Glutamatergic neuron (in vitro differentiated cells): ENCODE measurements at places on chromosomes 1 and 21.

- no peaks in the 10 kb centered on the region for H3K4me1 ChIP-seq
- H3K4me3 ChIP-seq = no peak overlapping the region
- H3K27me3 ChIP-seq = peaks cover 2% of the 10 kb centered on the region
- no peak overlapping the region for H3K27ac ChIP-seq
Observed at GRCh38 chr1:154155251-154155650, 378 bp upstream of the NUP210L start.

DNA sequence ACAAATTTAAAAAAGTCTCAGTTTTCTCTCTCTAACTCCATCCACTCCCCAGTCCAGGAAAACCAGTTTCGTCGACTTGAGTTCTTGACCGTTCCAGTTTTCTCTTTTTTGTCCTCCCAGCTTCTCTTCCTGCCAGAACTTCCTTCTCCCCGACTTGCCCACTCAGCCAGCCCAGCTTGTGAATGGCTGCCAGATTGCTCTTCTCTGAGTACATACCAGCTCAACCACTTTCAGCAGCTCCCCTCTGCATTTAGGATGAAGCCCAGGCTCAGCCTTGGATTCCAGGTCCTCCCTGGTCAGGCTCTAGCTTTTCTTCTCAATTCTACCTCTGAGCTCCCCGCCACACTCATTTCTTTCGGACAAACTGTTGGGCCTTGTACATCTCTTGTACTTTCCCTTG lies 1.4 kb downstream of the DIO1 start:
- no peak overlapping the region for H3K4me3 ChIP-seq
- no peak for DNase-seq
- H3K27ac ChIP-seq = no peak overlapping the region
- H3K36me3 ChIP-seq = no peaks in the 10 kb centered on the region

GRCh38 chr1:56137521-56138505 lies 441.6 kb downstream of the PLPP3 start:
- no peaks in the 10 kb centered on the region for H3K36me3 ChIP-seq
- no peak for DNase-seq
- no peak overlapping the region for H3K4me3 ChIP-seq
- H3K27ac ChIP-seq = no peak overlapping the region

DNA sequence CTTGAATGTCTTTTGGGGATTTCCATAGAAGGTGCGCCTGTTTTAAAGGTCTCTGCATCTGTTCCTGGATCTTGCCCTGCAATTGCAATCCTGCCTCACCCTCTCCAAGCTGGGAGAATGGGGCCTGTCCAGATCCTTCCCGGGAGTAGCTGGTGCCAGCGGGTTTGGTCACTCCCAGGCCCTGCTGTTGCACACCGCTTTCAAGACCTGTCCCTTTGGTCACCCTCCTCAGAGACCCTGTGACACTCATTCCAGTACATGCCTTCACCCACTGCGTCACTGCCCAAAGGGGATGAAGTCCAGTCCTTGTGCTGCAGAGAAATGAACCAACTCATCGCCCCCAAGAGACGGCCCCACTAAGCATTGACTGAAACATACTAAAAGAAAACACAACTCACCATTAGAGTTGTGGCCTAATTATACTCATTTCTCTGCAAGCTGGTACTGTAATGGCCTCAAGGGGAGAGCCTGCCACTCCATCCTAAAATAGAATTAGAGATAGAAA lies 1.9 kb upstream of the IRF2BP2 start:
- peak; percentile 30 for DNase-seq
- H3K4me1 ChIP-seq = peaks cover 30% of the 10 kb centered on the region
- peak overlapping the region; percentile 89 for H3K4me3 ChIP-seq
- peaks cover 25% of the 10 kb centered on the region for H3K27me3 ChIP-seq

DNA sequence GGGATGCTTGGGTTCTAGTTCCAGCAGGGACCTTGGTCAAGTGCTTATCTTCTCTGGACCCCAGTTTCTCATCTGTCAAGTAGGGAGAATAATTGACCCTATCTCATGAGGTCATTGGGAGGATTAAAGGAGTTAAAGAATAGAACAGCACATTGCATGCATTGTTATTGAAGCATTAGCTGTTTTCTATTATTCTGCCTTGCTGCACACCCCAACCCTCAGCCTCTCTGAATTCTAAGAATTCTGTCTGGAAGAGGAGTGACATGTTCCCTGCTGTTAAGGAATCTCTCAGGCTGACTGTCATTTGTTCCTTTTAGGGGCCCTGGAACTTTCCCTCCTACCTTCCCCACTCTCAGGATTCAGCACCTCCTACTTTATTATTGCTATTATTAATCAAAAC lies 73.9 kb downstream of the NENF start:
- H3K4me3 ChIP-seq = no peak overlapping the region
- H3K27ac ChIP-seq = no peak overlapping the region
- no peaks in the 10 kb centered on the region for H3K36me3 ChIP-seq
- no peaks in the 10 kb centered on the region for H3K4me1 ChIP-seq
- peaks cover 2% of the 10 kb centered on the region for H3K27me3 ChIP-seq

- H3K4me1 ChIP-seq = peaks cover 10% of the 10 kb centered on the region
- DNase-seq = no peak
- no peaks in the 10 kb centered on the region for H3K36me3 ChIP-seq
- no peak overlapping the region for H3K27ac ChIP-seq
Observed at GRCh38 chr1:39965044-39965443, 10.1 kb downstream of the MFSD2A start.

DNA sequence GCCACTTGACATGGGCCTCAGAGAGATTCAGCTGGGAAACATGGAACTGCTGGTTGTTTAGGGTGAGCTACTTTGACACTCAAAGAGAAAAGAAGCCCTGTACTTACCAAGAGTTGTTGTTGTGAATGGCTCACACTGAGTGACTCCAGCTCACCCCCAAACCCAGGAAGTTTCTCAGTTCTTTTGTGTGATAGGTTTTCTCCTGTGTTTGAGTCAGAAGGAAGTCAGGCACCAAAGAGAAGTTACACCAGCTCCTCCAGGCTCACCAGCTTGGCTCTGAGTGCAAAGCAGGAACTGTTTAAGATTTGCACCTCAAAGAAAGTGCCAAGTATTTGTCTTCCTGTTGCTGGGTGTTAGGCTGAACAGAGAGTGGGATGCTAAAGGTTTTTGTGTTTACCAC lies 111.2 kb upstream of the PROX1 start:
- H3K36me3 ChIP-seq = no peaks in the 10 kb centered on the region
- no peak overlapping the region for H3K4me3 ChIP-seq
- no peaks in the 10 kb centered on the region for H3K27me3 ChIP-seq
- no peak overlapping the region for H3K27ac ChIP-seq

- DNase-seq = no peak
- H3K4me3 ChIP-seq = no peak overlapping the region
- H3K27ac ChIP-seq = no peak overlapping the region
- peaks cover 12% of the 10 kb centered on the region for H3K4me1 ChIP-seq
Observed at GRCh38 chr1:8873506-8874229, 4.8 kb downstream of the ENO1 start.

DNA sequence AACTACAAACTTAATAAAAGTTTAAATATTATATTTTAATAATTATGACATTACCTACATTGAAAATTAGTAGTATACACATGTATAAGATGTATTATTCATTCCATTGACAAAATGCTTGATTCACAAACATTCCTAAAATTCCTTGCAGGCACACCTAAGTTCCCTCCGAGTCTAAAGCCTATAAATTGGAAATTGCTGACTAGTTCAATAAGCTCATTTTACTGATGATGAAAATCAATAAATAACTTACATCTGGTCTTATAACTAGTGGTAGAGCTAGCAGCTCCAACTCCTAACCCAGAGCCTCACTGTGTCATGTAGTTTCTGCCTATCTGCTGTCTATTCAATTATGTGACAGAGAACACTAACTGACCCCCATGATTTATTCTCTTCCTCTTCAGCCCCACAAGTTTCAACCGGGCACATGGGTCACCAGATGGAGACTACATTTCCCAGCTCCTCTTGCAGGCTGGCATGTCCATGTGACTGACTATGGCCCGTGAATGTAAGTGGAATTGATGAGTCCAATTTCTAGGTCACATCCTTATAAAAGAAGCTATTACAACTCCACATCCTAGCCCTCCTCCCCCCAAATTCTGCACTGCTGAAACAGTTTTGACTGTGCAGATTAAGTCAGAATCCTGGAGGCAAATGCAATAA lies 29.6 kb upstream of the LRRC8D start:
- H3K4me1 ChIP-seq = no peaks in the 10 kb centered on the region
- DNase-seq = no peak
- no peak overlapping the region for H3K27ac ChIP-seq
- H3K36me3 ChIP-seq = no peaks in the 10 kb centered on the region

DNA sequence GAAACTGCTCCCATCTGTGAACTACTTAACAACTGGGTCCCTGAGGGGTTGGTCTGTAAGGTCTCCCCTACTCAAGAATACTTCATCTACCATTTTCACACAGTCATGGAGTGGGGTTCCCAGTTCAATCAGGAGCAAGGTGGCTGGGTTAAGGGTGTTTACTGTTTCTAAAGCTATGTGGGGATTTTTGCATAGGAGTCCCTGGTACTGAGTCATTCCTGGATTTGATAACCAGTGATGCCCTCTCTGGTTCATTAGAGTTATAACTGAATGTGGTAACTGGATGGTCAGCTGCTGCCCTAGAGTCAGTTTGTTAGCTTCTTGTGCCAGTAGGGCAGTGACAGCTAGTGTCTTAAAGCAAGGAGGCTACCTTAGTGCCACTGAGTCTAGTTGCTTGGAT lies 29.4 kb upstream of the KCNJ15 start:
- no peak for DNase-seq
- no peak overlapping the region for H3K4me3 ChIP-seq
- H3K4me1 ChIP-seq = no peaks in the 10 kb centered on the region

DNA sequence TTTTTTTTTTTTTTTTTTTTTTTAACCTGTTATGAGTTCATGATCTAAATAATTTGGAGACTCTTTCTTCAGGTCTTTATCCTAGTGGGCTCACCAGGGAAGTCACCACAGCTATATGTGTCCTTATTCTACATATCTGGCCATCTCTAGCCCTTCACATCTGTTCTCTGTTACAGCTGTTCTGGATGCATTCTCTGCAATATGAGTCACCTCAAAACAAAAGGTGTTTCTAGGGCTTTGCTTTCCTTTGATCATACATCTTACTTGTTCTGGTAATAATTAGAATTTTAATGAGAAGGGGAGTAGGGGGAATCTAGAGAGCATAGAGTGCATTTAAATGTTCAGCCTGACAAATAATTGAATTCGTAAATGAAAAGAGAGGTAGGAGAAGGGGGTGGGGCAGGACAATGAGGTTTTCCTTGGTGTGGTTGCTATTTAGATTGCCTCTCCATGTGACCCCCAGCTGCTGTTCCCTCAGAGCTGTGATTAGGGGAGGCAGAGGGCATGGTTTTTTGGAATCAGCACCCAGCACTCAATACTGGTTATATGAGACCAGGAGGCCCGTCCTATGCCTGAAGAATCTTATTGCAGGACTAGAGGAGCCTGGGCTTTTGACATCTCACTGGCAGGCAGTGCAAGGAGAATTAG lies 8.0 kb downstream of the SYT6 start:
- peaks cover 14% of the 10 kb centered on the region for H3K4me1 ChIP-seq
- H3K4me3 ChIP-seq = peak overlapping the region; percentile 57
- no peaks in the 10 kb centered on the region for H3K36me3 ChIP-seq
- DNase-seq = no peak
- no peaks in the 10 kb centered on the region for H3K27me3 ChIP-seq

DNA sequence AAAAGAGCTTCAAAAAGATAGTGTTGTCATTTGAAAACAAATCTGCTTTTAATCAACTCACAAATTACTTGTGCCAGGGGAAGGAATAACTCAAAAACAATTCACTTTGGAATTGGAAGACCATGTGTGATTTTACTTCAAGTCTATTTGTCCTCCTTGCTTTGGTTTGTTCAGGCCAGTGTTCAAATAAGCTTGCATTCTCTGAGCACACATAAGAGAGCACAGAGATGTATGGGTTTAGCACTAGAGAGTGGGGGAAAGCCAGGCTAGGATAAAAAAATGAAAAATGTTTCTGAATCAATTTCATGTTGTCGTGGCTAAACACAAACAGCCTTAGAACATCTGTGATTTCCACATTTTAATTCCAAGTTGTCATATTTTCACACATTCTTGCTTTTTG lies 325.7 kb upstream of the LYPLAL1 start:
- no peak overlapping the region for H3K4me3 ChIP-seq
- DNase-seq = no peak
- H3K27me3 ChIP-seq = no peaks in the 10 kb centered on the region
- no peak overlapping the region for H3K27ac ChIP-seq
- H3K4me1 ChIP-seq = no peaks in the 10 kb centered on the region
- H3K36me3 ChIP-seq = no peaks in the 10 kb centered on the region

- H3K36me3 ChIP-seq = no peaks in the 10 kb centered on the region
- H3K4me1 ChIP-seq = peaks cover 2% of the 10 kb centered on the region
- no peak overlapping the region for H3K27ac ChIP-seq
- H3K4me3 ChIP-seq = no peak overlapping the region
Observed at GRCh38 chr1:147851149-147851548, 51.4 kb upstream of the GJA8 start.

DNA sequence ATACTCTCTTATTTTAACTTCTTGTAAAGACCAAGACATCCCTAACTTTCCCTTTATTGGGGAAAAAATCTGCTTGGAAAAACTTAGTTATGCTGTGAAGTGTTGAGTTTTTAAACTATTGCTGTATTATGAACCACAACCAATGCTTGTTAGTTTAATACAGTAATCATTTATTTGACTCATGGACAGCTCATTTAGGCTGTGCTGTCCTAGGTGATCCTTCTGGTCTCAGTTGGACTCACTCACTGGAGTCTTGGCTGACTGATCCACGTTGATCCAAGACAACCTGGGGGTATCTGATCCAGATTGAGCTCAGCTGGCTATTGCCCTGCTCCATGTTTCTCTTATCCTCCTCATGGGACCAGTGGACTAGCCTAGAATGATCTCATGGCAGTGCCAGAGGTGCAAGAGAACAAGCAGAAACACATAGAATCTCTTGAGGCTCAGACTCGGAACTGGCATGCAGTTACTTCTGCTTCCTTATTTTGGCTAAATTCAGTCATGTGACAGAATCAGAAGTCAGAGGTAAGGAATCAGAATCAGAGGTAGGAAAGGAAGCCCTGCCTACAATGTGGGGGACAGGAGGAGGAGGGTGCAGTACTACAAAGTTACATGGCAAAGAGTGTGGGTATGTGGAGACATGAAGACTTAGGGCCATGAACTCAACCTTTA lies 156.5 kb downstream of the FGGY start:
- peaks cover under 1% of the 10 kb centered on the region for H3K4me1 ChIP-seq
- no peak overlapping the region for H3K27ac ChIP-seq
- no peaks in the 10 kb centered on the region for H3K36me3 ChIP-seq
- no peak for DNase-seq

GRCh38 chr1:149848340-149849110 lies 50.8 kb upstream of the BOLA1 start:
- H3K4me3 ChIP-seq = peak overlapping the region; percentile 98
- H3K36me3 ChIP-seq = no peaks in the 10 kb centered on the region
- H3K4me1 ChIP-seq = peaks cover 39% of the 10 kb centered on the region
- peak overlapping the region; percentile 96 for H3K27ac ChIP-seq
